HL-60 (cell line): ENCODE measurements at places on chromosomes 3 and 15.
A peak's percentile ranks its signal among the peaks of the same experiment; 100 is the strongest.

DNA sequence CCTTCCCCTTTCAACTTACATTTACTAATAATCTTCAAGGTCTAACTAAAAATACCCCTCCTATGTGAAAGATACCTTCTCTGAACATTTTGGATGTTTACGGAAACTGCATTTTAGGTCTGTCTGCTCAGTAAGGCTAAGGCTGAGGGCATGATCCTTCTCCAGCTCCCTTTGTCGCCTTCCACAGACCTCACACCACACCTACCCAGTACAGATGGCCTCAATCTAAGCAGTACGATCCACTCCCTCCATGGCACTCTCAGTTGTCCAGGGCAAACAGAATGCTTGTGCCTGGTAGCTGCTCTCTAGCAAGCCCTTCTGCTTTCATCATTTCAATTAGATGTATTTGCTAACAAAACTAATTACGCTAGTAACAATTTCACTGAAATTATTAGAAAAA, 178.3 kb downstream of the CNTN3 start:
- DNase-seq, result no peak

DNA sequence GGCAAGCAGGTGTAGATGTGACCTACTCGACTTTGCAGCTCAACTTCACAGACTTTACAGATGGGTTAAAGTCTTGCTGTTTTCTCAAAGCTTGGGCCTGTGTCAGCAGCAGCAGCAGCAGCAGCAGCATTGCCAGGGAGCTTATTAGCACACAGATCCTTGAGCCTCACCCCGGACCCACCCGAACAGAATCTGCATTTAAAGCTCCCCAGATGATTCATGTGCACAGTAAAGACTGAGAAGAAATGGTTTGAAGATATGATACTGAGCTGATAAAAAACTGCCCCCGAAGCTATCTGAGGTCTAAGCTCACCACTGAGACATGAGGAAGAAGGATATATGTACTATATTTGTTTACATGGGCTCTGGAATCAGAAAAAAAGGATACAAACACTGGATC, 231.7 kb downstream of the ARPP21 start:
- no peak for DNase-seq

DNA sequence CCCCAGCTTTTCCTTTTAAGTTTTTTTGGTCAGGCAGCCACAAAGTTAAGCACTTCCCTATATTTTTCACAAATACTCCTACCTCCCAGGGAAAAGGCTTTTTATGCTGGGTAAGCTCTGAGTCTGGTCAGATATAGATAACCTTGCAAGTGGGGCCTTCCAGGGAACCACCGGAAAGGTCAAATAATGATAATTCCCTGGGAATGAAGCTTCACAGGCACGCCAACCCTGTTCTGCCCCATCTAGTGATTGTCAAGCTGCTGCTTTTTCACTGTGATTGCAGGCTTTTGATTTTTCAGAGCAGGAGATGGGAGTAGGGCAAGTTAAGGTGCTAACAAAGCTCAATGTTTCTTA, 121.0 kb downstream of the ZNF609 start:
- no peak for DNase-seq

DNA sequence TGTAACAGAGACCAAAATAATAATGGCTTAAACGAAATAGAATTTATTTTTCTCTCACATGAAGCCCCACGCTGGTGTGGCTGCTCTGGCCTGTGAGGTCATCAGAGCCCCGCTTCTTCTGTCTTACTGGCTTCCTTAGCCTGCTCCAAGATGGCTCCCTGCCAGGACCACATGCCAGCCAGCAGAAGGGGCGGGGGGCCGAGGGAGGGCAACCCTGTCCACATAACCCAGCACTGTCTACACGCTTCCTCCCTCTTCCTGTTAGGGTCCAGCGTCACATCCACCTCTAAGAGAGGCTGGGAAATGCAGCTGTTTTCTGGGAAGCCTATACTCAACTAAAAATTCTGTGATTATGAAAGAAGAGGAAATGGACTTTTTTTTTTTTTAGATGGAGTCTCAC, 107.9 kb upstream of the DLG1 start:
- DNase-seq, result no peak

GRCh38 chr3:161082063-161082462, 23.1 kb downstream of the B3GALNT1 start:
- DNase-seq, result no peak

- no peak for DNase-seq
Measured at GRCh38 chr3:171840811-171841619, 2.1 kb upstream of the TMEM212 start.

- peak; percentile 89 for DNase-seq
Measured at GRCh38 chr3:98763076-98763475, at the start of gene ST3GAL6. Gene ST3GAL6 (plus strand): TSS chr3:98763340. CDS start chr3:98768441, 5,101 bp downstream.

- DNase-seq, result no peak
Measured at GRCh38 chr3:30578986-30579579, 27.3 kb upstream of the TGFBR2 start.

GRCh38 chr3:180250172-180250571, 213.4 kb upstream of the PEX5L start:
- DNase-seq, result no peak

DNA sequence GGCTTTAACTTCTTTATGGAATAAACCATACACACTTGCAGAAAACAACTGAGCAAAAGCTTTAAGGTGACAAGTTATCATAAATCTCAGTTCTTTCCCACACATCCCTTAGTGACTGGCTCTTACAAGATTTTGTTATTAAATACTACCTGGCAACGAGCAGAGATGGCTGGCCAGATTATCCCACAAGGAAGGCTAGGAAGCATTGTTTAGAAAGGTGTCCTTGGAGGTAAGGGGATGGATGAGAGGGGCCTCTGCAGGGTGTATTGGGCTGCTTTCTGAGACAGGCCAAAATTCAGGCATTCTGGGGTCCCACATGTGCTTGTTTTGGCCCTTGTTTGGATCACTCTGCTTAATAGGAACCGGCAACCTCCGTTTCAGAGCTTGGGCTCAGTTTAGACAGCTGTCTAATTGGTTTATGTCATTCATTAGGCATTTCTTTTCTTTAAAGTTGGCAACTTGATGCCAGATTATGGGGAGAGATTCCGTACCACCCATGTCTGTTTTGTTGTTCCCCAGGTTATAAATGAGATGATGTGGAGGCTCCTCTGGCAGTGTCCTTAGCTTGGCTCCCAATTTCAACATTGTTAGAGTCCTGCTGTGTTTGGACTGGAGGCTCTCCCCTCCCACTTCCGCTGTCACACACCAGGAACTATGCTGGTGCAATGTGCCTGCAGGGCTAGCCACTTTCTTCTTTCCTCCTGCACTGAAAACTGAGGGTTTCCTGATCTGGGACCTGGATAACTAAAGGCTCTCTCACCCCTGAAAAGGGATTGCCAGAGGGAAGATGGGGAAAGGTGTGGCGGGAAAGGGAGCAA, 121.1 kb downstream of the TPRG1 start:
- DNase-seq, result no peak

DNA sequence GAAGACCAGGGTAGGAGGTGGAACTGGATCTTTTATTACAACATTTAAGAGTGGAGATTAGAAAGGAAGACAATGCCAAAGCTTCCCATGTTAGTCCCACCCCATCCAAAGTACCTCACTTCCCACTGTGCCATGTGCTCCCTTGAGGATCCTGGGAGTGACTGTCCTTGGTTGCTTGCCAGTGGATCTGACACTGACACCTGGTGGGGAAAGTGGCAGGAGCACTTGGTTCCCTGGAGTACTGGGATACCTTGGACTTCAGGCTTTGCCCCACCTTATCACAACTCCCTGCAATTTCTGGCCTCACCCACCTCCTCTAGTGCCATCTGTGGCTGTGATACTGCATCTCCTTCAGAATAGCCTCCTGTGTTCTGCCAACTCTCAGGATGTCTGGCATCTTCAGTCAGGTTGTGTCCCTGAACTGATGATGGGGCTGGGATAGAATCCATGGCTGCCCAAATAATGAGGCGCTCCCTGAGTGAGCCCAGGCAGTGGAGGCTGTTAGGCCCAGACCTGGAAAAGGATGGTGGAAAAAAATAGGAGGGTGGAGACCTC, 1.3 kb downstream of the ELL3 start:
- no peak for DNase-seq

GRCh38 chr3:126558336-126559071, at the start of gene C3orf22:
Gene C3orf22 (minus strand): TSS chr3:126558932. CDS start chr3:126553390, 5,542 bp downstream.
- no peak for DNase-seq

- DNase-seq, result no peak
Measured at GRCh38 chr3:33128706-33129105, 14.9 kb downstream of the CRTAP start.

DNA sequence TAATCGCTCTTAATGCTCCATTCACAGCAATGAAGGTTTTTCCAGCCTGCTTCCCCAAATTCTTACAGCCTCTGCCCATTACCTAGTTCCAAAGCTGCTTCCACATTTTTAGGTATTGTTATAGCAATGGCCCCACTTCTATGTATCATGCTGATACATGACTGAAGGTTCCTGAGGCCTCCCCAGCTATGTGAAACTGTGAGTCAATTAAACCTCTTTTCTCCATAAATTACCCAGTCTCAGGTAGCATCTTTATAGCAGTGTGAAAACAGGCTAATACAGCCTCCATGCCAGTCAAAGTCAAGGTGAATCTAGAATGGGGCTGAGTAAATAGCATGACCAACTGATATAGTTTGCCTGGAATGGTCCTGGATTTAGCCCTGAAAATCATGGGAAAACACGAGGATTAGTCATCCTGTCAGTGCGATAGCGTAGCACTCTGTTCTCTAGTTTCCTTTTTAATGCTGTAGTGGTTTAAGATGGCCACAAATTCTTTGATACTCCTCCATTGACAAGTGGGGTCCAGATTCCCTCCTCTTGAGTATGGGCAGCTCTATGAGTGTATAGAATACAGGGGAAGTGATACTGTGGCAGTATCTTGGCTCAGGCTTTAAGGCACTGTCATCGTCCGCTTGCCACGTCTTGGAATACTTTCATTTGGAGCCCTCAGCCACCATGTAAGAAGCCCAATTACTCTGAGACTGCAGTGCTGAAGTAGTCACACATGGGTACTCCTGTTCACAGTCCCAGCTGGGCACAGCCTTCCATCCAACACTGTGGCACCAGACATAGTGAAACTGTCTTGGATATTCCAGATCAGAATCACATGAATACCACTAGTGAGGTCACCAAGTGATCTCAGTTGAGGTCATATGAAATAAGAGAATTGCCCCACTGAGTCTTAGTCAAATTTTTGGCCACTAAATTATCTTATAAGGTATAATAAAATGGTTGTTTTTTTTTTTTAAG, 94.0 kb upstream of the PLCL2 start:
- DNase-seq, result no peak

DNA sequence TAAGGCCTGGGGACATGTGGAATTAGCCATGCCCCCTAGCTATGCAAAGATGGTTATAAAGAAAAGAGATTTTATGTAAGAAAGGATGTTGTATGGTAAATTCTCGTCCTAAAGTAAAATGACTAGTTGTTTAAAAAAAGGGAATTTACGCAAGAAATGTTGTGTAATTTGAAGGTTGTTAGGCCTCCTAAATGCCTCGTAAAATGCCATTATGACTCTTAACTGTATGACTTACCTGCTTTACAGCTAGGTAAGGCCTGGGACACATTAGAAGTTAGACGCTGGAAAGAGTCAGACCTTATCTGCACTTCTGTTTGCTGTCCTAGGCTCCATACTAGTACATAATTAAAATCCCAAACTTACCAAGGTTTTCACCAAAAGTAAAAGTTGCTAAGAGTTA, 17.5 kb upstream of the HHATL start:
- DNase-seq, result peak; percentile 23
